ENCODE measurements at places on chromosomes 1 and 21.
A peak's percentile ranks its signal among the peaks of the same experiment; 100 is the strongest.

- no peak for DNase-seq
These were observed 112.5 kb upstream of the NBPF11 start for GRCh38 chr1:148264374-148265276.

- DNase-seq, result no peak
These were observed 52.8 kb downstream of the CAPN2 start for GRCh38 chr1:223765036-223765718.

GRCh38 chr1:64569411-64569810 is 99.5 kb downstream of the CACHD1 start:
- no peak for DNase-seq

DNA sequence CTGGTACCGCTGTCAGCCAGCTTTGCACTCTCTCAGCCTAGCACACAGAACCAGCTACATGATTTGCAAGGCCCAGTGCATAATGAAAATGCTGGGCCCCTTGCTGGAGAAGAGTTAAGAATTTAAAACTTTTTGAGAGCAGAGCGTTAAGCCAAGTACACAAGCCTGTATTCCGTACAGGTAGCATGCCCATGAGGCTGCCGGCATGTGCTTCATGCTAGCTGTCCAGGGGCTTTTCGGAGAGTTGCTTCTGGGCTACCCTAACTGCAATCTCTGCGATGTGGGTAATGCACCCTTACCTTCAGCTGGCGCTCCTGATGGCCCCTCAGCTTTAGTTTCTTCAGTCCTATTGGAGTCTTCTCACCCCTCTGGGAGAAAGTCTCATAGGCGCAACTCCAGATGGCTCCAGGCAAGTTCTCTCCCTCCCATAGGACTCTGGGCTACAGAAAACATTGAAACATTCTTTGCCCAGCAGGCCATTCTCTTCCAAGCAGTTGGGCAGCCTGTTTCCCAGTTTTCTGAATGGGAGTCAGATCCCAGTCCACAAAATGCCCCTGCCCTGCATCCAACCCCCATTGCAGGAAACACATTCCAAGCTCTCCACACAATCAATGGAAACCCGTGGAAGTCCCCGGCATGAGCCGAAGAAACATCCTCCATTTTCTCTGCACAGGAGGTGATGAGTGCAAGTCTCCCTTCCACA is 5.7 kb upstream of the AKT3 start:
- DNase-seq, result no peak

DNA sequence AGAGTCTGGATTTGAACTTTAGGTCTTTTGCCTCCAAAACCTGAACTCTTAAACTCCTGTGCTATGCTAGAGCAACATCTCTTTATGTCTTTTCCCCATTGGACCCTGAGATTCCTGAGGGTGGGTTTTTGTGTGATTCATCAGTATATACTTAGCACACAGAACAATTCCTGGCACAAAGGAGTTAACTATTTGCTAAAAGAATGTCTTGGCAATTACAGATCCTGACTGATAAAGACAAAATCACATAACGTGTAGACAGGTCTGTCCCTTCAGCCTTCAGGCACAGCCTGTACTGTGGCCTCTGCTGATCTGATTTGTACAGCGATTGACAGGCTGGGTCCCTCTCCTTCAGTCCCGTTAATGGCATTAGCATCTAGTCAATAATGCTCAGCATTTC is 162.4 kb upstream of the BEND5 start:
- no peak for DNase-seq

DNA sequence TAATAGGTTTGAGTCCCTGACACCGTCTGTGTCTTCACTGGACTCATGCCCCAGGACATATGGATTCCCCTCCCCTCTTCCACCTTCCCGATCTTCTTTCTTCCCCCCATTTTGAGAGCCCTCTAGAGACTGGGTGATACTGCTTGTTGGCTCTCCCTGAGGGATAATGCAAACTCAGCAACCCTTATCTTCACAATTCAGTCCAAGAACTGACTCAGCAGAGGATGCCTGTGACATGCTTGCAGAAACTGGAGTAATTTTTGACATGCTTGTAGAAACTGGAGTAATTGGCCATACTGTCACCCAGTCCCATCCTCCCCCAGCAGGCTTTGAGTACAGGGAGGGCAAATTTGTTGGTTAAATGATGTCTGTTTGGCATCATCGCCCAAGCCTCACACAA is 127.6 kb upstream of the CTTNBP2NL start:
- DNase-seq, result no peak

- no peak for DNase-seq
These were observed 17.4 kb upstream of the RNF223 start for GRCh38 chr1:1091344-1092148.

DNA sequence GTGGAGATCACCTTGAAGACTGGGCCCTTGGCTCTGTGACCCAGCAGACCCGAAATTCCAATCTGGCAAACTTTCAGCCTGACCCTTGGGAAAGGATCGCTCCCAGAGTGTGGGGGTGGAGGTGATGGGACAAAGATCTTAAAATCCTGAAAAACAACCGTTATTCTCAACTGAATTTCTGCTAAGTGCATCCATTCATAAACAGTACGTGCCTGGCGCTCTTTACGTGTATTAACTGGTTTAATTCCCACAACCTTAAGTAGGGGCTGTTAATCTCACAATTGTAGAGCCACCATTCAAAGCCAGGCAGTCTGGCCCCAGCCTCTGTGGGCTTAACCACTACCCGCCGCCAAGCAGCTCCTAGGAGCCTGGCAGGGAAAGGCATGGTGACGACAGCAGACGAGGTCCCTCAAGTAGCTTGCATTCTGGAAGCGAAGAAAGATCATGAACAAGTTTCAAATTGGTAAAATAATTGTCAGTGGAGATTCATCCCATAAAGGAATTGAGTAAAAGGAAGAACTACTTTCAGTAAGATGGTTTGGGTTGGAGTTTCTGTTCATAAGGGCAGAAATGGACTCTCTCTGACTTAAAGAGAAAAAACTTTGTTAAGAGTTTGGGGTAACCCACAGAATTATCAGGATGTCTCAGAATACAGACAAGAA is 11.4 kb upstream of the RGS16 start:
- peak; percentile 41 for DNase-seq

- DNase-seq, result no peak
These were observed 378.7 kb downstream of the USH2A start for GRCh38 chr1:216044538-216044937.

GRCh38 chr21:38289705-38290485 is 33.1 kb downstream of the KCNJ15 start:
- DNase-seq, result no peak

- no peak for DNase-seq
These were observed 193.9 kb upstream of the LMO4 start for GRCh38 chr1:87134625-87135328.

DNA sequence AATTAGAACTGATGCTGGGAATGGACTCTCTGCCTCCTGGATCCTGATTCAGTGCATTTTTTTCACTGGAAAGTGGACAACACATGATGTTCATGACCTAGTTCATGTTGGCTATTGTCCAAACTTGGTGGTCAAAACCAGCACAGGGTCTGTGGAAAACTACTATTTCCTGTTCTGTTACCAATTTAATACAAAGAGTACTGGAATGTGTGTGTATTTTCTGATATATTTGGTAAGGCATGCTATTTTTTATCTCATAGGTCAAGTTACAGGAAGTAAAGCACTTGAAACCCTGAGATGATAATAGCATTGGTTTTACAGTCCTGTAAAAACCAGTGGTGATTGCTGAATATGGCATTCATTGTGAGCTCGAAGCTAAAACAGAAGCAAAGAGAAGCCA is 89.9 kb downstream of the SGIP1 start:
- no peak for DNase-seq

DNA sequence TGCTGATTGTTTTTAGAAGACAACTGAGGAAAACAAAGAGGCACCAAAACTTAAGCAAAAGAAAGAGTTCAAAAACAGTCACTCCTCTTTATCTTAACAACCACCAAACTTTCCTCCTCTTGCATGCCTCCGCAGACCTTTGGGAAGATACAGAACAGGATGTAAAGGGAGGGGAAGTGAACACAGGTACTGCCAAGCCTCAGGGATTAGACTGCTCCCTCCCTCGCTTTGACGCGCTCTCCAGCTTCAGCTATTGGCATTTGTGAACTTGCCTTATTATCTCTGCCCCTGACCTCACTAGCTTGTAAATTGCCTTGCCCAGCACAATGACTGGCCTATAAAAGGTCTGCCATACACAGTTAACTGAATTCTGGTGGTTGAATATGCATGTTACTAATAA is 4.8 kb upstream of the SRP9 start:
- DNase-seq, result no peak

DNA sequence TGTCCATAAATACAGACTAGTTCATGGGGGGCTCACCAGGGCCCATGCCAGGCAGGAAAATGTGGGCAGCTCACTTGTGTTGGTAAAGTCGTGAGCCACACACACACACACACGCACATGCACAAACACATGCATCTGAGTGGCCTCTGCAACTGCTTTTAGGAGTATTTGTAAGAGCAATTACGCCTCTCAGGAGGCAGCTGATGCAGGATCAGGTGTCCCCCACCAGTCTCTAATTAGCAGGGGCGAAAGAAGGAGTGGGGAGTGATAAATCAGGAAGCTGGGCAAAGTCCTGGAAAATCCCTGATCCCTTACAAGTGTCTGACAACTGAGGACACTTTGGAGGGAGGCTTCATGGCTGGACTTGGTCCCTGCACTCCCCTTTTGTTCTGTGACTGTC is 5.7 kb upstream of the IVL start:
- no peak for DNase-seq

GRCh38 chr1:226912587-226913176 is 27.4 kb upstream of the COQ8A start:
- no peak for DNase-seq

GRCh38 chr1:169113613-169114119 is 7.2 kb downstream of the ATP1B1 start:
- DNase-seq, result no peak

DNA sequence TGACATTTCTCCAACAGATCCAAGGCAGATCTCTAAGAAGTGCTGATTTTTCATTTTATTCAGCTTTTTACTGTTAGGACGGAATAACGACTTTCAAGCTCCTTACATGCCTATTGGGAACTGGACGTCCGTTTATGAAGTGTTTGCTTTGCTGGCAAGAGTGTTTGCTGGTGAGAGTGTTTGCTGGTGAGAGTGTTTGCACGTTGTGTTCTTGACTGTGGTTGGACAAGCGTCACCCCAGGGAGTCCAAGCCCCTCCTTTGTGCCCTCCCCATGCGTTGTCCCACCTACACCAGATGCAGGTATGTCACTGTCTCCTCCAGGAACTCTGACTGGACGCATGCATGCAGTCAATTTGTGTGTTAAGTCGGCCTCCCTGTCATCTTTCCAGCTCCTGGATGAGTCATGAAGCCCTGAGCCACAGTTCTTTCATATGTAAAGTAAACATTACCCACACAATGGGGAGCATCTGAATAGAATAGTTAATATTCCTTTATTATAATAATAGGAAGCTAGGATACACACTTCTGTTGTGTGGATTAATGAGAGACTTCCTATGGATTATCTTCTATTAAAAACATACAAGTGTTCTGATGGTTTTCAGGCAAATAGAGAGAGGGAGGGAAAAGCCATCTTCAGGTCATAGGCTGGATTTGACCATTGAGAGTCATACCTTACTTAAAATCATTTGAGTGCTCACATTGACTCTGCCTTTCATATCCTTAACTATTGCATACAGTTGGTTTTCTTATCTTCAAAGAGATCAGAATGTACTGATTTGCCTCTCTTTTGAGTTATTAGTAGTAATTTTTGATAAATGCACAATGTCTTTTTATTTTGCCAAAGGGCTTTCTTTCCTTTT is 119.2 kb downstream of the GALNT2 start:
- no peak for DNase-seq

- no peak for DNase-seq
These were observed 450.7 kb downstream of the NEGR1 start for GRCh38 chr1:71831646-71832045.

DNA sequence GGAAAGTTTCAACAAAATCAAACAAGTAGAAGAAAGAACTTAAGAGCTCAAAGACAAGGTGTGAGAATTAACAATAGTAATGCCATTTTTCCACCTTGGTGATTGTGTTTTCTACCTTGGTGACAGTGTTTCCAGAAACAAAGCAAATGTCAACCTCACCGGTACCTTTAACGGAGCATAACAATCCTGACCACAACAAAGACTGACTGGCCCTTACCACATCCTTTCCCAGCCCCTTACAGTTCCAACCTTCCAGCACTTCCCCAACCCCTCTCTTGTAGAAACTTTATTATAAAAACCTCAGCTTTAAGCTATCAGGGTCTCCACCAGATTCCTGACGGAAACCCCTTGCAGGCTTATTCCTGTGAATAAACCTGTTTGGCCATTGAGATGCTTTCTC is 16.7 kb downstream of the STYXL2 start:
- no peak for DNase-seq

DNA sequence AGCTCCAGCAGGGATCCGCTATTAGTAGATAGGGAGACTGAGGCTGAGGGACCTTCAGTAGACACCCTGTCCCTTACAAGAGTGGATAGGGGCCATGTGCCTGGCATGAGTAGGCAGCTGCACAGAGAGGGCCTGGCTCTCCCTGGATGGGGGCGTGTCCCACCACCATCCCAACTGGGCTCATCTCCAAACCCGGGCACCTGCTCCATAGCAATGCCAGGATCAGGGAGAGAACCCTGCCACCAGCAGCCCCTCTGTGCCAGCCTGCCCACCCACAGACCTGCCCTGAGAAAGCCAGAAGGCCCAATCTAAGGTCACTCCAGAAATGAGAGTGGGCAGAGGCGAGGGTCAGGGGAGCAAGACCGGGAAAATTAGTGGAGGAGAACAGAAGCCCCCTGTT is 121.3 kb downstream of the GRIK3 start:
- no peak for DNase-seq

GRCh38 chr1:81758181-81758580 is 42.6 kb upstream of the ADGRL2 start:
- no peak for DNase-seq

GRCh38 chr1:205275133-205275532 is 46.4 kb downstream of the NUAK2 start:
- no peak for DNase-seq

DNA sequence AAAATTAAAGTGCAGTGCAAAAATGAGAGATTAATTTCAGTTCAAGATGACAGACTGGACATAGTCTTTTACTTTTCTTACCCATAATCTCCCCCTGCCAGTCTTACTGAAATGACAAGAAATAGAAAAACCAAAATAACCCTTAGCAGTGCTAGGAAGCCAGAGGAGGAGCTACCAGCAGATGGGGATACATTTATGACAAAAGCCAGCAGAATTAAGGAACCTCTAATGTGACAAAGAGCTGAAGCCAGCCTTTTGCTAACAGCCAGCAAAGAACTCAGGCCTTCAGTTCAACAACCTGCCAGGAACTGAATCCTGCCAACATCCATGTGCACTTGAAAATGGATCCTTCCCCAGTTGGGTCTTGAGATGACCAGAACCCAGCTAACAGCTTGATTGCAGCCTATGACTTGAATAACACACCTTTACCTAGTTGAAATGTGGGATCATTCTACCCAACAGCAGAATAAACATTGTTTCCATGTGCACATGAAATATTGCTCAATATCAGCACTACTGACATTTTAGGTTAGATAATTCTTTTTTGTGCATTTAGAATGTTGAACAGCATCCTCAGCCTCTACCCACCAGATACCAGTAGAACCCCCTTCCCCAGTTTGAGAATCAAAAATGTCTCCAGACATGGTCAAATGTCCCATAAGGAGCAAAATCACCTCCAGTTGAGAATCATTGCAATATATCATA is 7.9 kb upstream of the TRAF5 start:
- no peak for DNase-seq

GRCh38 chr1:47727697-47728085 is 269.5 kb downstream of the TRABD2B start:
- no peak for DNase-seq
